ENCODE measurements at places on chromosomes 13 and 19.
A peak's percentile ranks its signal among the peaks of the same experiment; 100 is the strongest.

- peak; percentile 19 for DNase-seq
These were observed 170.0 kb downstream of the KDM4B start for GRCh38 chr19:5138606-5139582.

- no peak for DNase-seq
These were observed 2435.9 kb upstream of the PCDH20 start for GRCh38 chr13:63851526-63851925.

- no peak for DNase-seq
These were observed 9.6 kb downstream of the CEBPA start for GRCh38 chr19:33292595-33293254.

- DNase-seq = no peak
These were observed 9.8 kb downstream of the PNPLA6 start for GRCh38 chr19:7545300-7545699.

DNA sequence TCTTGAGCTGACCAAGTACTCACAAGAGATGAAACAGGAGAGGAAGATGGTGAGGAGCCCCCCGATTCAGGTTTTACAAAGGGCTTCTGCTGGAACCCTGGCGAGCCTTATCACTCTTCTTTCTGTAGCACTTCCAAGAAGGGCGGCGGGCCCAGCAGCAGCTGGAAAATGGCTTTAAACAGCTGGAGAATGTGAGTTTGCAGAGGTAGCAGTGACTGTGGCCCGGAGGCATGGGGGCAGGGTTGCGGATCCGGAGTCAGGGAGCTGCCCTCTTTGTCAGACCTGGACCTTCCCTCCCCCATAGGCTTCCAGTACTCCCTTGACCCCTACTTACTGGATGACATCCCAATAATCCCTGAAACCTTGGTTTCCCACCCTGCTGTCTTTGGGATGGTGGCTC, 3.6 kb downstream of the TRIP10 start:
- DNase-seq = no peak

- peak; percentile 67 for DNase-seq
These were observed 598.6 kb upstream of the PCDH20 start for GRCh38 chr13:62014299-62014698.

DNA sequence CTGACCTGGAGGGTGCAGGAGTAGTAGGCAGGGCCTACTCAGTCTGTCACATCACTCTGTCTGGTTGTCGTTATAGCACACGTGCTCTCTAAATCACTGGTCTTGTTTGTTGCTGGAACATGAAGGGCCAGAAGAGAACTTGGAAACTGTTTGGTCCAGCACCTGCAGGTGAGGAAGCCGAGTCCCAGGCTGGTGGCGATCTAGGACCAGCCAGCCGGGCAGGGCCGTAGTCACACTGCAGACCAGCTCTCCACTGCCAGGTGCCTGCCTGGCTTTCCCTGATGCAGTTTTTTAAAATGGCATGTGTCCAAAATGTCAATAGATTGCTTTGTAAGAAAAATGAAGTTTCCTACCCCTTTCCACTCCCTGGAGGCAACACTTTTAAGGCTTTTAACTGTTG, 53.7 kb downstream of the GGACT start:
- no peak for DNase-seq

GRCh38 chr13:26568132-26568815, 10.8 kb downstream of the WASF3 start:
- no peak for DNase-seq

DNA sequence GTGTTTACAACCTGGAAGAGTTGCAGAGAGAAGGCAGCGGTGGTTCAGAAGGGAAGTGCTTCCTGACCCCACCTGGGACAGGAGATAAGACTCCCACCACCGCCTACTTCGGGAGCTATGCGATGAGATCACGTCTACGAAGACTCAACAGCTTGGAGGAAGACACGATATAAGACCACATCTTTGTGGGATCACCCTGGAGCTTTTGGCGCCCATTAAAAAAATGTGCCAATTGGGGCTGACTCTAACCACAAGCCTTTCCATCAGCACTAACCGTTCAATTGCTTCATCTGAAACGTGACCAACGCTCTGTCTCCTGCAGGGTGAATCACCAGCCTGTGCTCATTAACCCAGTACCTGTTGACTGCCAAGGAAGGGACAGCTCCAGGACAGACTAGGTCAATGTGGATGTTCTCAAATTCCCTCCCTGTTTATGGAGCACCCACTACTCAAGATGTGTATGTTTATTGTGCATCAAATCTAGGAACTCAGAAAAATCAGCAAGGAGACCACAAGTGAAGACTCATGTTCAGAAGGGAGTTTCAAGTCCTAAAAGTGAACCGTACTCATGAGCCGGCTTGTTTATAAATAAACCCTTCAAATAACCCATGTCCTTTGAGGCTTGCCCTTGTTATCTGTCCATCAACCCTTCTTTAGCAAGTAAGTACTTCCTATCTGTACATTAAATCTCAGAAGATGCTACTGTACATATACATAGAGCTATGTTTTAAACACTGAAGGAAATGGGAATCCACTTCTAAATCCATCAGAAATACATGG, 67.5 kb downstream of the LATS2 start:
- DNase-seq = no peak

DNA sequence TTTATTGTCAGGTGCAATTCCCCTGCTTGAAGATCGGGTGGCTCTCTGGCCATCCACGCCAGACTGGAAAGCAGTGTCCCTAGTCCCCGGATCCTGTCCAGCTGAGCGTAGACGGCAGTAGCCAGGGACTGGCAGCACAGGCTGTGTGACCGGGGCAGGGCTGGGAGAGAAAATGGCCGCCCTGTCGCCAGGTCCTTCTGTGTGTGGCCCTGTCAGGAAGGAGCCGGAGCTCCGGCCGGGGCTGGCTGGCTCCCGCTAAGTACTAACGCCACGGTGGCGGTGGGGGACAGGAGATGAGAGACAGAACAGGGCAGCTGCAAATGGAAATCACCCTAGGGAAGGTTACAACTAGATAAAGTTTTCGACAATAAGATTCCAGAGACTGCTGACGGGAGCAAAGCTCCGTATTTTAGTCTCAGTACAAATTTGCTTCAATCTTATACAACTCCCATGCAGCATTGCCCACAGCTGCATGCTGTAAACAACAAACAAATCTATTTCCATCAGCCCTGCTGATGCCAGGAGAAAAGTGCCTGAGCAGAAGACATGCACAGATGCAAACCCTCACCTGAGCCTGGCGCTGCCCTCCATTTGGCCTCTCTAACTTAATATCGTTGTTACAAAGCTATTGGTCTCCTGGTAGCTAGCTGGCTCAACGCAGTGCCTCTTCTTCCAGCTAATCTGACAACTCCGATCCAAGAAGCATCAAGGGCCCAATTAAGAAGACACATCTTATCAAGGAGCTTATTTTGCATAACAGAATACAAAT, 253.0 kb downstream of the TSHZ3 start:
- no peak for DNase-seq

- peak; percentile 89 for DNase-seq
These were observed 9.3 kb downstream of the HOOK2 start for GRCh38 chr19:12766051-12766521.

- DNase-seq = no peak
These were observed 23.2 kb downstream of the RFX2 start for GRCh38 chr19:6087074-6087571.

GRCh38 chr13:40158218-40158617, 502.8 kb downstream of the COG6 start:
- peak; percentile 8 for DNase-seq

DNA sequence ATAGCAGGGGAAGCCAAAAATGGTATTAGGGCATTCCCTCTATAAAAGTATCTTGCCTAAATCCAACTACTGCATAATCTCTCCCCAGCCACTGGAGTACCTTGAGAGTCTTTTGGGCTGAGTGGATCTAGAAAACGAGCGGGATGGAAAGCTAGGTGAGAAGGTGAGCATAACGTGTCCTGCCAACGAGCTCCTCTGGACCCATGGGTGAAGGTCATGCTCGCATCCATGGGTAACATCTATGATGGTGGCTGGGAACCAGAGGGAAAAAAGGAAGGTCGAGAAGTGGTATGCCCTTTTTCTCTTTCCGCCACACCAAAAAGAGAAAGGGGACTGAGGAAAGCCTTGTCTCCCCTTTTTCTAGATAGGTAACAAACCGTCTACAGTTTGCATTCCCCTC, 63.0 kb downstream of the ZNF208 start:
- no peak for DNase-seq

DNA sequence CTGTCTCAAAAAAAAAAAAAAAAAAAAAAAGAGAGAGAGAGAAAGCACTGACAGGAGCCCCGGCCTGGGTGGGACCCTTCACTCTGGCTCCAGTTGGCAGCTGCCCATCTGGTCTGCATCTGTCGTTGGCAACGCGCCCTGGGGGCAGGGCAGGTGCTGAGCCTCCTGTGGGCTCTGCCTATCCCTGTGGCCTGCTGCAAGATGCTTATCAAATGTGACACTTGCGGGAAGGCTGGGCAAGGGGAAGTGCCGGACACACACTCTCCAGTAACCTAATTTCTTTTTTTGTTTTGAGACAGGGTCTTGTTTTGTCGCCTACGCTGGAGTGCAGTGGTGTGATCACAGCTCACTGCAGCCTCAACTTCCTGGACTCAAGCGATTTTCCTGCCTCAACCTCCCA, 10.7 kb upstream of the KPTN start:
- DNase-seq = no peak

DNA sequence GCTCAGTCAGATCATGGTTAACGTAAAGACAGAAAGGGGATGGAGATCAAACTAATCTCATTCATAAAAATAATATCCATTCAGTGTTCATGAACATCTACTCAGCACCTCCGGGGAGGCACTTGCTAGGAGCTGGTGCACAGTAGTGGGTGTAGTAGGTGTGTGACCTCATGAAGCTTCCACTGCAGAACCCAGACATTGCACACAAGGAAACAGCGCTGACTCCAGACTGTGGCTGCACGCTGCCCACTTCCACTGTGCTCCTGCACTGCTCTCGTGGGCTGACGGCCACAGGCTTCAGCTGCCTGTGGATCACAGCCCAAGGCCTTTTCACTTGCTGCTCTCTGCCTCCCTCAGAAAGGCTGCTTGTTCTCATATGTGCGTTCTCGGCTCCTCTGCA, 214.4 kb upstream of the ZNF507 start:
- DNase-seq = no peak

DNA sequence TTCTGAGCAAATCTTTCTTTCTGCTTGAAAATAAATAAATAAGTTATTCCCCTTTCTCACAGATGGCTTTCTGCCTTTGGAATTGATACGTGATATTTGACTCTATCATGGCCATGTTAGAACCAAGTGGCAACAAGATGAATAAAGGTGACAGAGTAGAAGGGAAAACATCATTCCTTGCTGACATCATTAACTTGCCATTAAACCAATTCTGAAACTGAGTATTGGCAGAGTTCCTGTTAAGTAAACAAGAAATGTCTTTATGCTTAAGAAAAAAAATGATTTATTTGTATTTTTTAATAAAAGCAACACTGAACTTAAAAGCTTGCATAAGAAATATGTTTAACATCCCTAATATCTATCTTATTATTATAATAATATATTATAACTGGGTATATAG, 828.1 kb downstream of the PCDH9 start:
- no peak for DNase-seq

DNA sequence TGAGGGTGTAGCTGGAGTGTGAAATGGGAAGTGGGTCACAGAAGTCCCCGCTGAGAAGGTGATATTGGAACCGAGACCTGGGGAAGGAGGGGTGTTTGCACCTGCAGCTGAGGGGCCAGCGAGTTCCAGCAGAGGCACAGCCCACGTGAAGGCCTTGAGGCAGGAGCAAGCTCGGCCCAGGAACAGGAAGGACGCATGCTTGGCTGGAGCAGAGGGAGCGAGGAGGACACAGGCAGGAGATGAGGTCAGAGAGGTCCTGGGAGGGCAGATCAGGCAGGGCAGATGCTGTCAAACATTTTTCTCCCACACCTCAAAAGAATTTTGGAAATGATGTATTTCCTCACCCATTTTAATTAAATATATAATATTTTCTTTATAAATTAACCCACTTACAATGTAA, 9.3 kb downstream of the ZNF415 start:
- no peak for DNase-seq

- no peak for DNase-seq
These were observed 9.3 kb downstream of the ZNF526 start for GRCh38 chr19:42229301-42229854.

- no peak for DNase-seq
These were observed 18.1 kb downstream of the ESD start for GRCh38 chr13:46778890-46779289.

GRCh38 chr13:111577208-111577828, 256.9 kb downstream of the TEX29 start:
- no peak for DNase-seq

DNA sequence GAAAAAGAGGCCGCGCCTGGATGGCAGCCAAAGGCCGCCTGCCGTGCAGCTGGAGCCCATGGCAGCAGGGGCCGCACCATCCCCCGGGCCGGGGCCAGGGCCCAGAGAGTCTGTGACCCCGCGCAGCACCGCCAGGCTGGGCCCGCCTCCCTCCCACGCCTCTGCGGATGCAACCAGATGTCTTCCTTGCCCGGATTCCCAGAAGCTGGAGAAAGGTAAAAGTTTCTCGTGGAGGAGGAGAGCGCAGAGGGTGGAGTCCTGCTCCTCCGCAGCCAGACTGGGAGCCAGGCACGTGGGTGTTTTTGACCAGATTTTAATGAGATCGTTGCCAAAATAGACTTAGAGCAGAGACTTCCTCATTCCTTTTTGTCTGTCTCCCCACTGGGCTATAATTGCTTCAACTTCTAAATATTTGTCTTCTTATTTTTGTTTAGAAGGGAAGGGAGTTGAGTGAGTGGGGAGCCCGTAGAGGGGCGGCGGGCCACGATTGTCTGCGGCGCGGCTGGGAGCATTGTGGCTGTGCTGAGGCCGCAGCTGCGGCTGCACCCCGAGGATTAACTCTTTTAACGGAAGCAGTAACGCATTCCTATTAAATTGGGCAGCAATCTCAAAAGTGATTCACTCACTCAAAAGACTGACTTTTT, 22.8 kb upstream of the NDUFS7 start:
- no peak for DNase-seq

DNA sequence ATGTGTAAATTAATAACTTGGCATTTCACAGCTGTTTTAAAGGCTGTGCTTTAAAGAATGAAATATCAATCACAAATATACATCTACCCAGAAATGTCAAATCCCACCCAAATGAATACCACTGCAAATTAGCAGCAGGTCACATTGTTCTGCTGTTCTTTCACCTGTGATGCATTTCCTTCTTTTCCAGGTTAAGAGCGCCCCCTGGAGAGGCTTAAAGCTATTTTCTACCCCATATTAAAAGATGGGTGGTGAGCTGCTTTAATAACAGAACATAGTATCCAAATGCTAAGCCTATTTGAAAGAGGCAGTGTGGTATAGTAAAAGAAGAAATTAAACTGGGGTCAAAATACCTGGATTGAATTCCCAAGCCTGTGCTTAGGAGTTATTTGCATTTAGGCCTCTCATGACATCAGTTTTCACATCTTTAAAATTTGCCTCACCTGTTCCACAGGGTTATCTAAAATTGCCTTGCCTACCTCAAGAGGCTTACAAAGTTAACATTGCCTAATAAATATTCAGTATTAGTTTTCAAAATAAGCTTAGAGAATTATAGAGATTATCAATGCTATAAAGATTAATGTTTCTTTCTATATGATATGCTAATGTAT, 396.9 kb upstream of the SLITRK5 start:
- DNase-seq = peak; percentile 63

DNA sequence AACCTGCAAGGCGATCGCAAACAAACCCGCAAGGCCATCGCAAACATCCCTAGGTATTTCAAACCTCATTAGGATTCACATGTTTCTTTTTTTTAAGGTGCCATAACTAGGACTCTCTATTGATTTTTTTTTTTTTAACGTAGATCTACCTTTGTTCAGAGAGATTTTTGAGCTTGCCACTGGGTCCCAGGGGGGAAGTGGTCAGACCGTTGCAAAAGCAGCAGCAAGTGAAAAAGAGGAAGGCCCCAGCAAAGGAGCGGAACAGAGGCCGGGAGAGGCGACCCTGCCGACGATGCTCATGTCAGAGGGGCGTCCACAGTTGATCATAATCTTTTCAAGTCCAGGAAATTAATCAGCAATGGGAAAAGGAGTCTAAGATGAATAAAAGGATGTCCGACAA, 32.7 kb upstream of the FLT1 start:
- DNase-seq = no peak
